Stimulated activated naive CD4-positive, alpha-beta T cell treated with Interleukin-2 at 50 U/mL for 16 hours (primary cell): ENCODE measurements at places on chromosomes 3 and 15.

GRCh38 chr3:184814214-184814613 is 2.2 kb downstream of the VPS8 start:
- no peak for DNase-seq

DNA sequence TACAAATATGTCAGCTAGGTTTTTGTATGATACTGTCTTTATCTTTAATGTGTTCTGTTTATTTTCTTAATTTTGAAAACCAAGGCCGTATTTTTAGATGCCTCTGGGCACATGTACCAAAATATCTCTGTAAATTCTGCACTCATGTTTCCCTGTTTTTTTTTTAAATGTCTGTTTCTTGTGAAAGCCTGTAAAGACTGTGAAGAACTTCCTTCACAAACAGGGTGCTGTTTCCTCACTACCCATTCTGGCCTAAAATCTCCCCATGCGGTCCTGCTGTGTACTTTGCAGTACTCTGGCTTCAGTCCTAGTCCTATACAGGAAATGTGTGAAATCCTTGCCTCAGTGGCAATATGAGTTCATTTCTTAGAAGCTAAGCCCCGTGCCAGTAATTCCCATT is 133.4 kb upstream of the ZBTB20 start:
- no peak for DNase-seq

DNA sequence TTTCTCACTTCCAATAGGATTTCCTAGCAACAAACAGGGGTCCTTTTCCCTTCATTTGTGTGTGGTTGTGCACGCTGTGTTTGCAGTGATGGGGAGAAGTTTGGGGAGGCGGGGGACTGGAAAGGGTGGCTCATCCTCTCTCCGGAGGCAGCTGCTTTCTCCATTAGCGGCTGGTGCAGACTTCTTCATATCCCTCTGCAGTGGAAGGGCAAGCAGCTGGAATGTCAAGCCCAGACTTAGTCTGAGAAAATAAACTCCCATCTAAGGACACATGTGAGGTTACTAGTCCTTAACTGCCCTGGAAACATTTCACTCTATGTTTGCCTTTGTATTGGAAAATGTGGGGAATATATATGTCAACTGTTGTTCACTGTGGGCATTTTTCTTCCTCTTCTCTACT is 467.0 kb upstream of the RASGRP1 start:
- DNase-seq, result no peak

DNA sequence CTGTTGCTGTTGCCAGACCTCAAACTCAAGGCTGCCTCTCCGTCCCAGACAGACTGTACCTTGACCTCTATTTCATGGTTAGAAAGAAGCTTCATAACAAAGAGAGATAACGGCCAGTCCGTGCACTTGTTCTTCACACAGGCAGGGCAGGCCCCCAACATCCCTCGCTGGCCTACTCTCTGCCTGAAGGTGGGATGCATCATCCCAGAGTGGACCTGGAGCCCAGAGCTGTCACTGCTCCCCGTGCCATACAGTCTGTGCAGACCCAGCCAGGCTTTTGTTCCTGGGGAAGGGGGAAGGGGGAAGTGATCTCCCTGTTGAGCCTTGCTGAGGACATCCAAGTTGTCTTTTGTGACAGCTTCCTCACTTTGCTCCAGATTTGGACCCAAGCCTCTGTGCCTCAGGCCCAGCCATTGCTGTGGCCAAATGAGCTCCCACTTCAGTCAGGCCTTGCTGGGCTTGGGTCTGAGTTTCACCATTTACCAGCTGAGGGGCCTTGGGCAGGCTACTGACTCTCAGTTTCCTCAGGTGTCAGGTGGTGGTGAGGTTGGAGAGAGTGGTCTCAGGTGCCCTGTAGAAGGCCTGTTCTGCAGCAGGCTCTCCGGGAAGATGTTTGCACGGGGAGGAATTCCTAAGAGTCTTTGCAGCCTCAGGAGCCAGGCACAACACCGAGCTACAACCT is 141.6 kb downstream of the DNAJB8 start:
- no peak for DNase-seq

DNA sequence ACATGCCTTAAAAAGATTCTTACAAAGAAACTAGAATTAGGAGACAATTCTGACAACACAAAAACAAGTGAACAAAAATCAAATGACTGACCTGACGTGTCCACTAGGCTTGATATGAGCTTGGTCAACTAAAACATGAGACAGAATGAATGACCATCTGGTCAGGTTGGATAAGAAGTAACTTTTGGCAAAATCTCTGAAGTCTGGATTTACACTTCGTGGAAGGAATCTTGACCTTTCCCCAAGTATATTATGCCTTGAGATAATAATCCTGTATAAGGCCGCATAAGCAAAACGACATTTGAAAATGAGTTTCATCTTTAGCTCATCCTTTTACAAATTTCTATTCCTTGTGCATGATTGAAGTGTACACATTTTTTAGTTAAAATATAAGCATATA is 1.1 kb upstream of the TF start:
- no peak for DNase-seq

DNA sequence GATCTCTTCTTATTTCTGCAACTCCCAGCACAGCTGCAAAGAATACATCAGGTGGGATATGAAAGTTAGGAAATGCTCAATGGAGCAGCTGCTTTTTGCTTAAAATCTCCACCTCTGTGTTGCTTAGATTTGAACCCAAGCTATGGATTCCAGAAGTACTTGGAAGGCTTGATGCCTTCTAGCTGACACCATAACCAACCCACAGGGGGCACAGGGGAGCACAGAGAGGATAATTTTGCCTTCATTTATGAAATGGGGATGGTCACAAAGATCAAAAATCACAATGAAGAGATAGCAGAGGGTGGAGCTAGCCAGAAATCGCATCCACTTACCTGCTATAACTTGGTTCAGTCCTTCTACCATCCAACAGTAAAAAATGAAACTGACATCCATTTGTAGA is 75.7 kb downstream of the DUT start:
- no peak for DNase-seq

GRCh38 chr3:167750272-167750971 is 14.9 kb downstream of the SERPINI1 start:
- no peak for DNase-seq

DNA sequence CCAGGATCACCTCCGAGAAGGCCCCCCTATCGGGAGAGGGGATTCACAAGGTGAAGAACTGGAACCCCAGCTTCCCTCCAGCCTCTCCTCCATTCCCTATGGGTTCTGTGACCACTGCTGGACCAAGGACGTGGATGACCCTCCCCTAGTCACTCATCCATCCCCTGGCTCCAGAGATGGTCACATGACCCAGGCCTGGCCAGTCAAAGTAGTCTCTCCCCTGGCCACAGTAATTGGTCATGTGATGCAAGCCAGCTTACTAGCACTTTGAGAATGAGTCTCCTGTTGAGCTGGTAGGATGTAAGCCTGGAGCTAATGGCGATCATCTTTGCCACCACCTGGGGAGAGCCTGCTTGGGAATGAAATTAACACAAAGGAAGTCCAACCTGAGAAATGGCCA is 3.9 kb downstream of the CAMK1 start:
- no peak for DNase-seq

DNA sequence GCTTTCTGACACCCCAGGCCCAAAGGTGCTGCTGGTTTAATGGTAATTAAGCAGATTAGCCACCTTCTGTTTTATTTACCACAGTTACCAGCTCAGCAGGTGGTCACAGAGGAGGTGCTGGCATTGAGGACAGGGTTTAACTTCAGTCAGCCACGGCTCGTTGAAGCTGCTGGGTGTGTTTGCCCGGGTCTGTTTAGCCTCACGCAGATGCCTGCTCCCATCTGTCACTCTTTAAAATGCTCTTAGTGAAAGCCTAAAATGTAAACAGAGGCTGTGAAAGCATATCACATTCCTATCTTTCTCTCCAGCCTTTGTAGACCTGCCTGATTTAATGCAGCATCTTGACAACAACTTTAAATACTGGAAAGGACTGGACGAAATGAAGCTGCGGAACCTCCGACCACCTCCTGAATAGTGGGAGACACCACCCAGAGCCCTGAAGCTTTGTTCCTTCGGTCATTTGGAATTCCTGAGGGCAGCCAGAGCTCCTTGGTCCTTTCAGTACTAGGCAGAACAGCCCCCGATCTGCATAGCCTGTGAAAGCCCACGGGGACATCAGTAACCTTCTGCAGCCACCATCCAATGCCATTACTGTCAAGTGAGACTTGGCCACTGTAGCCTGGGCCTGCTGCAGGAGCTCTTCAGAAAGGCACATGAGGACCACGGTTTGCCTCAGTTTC is 156.0 kb downstream of the PDE8A start:
- no peak for DNase-seq

- DNase-seq, result no peak
Measured at GRCh38 chr15:23877502-23878412, 190.7 kb upstream of the NDN start.

- no peak for DNase-seq
Measured at GRCh38 chr3:132218817-132219755, 98.1 kb upstream of the ACP3 start.

DNA sequence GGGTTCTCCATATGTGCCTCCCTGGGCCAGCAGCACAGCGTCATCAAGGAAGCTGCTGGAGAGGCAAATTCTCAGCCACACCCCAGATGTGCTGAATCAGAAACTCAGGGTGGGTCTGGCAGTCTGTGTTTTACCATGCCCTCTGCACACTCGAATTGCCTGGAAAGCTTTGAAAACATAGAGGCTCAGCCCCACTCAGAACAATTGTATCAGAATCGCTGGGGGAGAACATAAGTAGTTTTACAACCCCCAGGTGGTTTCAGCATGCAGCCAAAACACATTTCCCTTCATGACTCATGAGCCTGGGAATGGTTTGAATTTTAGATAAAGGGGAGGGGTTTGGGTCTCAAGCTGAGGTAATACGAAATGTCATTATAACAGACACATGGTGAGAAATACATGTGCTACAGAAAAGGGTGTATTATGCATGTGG is 9.6 kb downstream of the TGM4 start:
- DNase-seq, result no peak

DNA sequence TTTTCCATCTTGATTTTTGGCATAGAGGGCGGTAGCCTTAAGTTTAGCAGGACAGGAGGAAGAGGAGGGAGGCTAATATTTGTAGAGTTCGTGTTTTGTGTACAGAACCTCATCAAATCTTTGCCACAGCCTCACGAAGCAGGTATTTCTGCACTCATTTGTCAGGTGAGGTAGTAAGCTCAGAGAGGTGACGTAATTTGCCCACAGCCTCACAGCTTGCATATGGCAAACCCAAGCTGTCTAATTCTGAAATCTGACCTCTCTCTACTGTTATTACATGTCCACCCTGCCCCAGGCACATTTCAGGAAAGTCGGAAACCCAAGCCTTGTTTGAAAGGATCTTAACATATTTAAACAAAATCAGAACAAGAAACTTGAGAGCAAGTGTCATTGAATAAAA is 91.1 kb upstream of the TPM1 start:
- DNase-seq, result no peak

- no peak for DNase-seq
Measured at GRCh38 chr3:176037636-176038035, 1159.6 kb downstream of the TBL1XR1 start.

DNA sequence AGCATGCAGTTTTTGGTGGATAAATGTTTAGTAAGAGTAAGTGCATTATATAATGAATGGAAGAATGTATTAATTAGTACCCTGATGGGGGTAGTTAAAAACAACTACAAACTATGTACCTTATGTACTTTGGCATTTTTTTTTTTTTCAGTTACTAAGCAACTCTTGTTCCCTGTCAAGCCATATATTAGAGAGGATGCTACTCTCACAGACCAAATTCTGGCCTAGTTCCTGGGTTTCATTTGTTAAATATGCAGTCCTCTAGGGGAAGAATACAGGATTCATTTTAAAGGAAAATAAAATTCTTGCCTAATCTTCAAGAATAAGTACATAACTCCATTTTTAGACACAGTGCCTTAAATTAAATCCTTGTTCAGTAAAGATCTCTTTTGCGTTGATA is 16.9 kb downstream of the FAM98B start:
- no peak for DNase-seq

- no peak for DNase-seq
Measured at GRCh38 chr3:154464440-154465190, 34.6 kb upstream of the GPR149 start.

DNA sequence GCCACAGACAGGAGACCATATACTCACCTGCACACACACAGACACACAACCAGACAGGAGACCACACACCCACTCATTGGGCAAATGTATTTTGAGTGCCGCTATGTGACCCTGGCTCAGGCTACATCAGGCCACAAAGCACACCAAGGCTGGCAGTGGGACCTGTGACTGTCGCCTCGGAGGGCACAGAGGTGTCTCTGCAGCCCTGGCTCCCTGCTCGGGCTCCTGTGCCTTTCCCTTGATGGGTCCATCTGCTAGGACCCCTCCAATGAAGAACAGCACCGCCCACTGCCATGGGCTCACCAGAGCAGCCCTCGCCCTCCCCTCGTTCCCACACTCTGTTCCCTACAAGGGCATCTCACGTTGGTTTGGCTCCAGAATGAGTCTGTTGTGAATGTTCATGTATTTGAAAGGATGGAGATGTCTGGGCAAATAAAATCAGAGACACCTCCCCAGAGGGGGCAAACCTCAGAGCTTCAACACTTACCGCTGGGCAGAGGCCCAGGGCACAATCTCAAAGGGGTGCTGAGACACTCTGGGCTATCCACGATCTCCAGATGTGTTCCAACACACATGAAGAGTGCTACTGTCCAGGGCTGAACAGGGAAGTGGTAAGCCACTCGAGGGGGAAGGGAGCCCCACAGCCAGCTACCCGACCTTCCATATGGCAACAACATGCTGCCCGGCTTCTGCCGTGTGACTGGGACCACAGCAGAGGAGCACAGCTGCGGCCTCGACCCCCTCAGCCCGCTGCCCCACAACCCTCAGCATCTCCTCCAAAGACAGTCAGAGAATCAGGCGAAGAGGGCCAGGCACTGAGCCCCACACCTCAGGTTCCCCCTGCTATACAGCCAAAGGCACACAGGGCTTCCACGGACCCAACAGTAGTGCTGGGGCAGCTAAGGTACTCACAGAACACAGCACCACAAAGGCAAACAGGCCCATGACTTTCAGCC is 74.9 kb downstream of the OCA2 start:
- no peak for DNase-seq

GRCh38 chr3:157131861-157132260 is 28.1 kb downstream of the CCNL1 start:
- DNase-seq, result no peak
